ENCODE measurements at places on chromosomes 7 and 10.

DNA sequence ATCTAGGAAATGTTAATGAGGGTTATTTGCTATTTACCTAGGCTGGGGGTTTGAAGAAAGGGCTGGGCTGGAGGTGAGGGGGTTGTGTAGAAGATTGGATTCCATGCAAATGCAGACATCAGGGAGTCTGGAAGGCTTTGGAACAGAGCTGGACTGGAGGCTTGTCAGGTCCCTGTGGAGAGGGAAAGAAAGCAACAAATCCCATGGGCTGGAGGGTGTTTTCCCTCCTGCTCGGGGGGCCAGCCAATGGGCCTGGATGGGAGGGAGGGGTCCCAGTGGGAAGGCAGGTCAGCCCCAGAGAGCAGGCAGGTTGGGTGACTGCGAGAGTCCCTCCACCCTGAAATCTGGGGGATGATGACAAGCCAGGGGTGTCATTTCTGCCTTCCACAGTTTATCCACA, 431.8 kb downstream of the RPS24 start:
- no peak for DNase-seq

DNA sequence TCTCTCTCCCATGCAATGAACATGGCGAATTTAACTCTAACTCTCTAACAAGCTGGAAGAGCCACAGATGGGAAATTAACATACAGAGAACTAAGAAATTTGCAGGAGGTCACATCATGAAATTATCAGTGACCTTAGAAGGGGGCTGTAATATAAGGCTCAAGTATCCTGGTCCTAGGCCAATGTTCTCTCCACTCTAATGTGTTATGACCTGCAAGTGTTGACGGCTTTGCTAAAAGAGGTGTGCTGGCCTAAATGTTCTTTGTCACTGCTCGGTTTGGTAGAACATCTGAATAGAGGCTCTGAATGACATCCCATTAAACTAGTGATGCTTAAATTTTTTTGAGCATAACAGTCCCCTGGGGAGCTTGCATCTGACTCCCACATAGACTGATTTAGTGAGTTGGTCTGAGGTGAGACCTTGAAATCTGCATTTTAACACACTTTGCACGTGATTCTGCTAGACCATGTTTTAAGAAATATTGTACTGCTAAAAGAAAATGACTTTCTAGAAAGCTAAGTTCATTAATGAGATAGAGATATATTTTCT, 129.3 kb downstream of the GFRA1 start:
- no peak for DNase-seq

- no peak for DNase-seq
Measured at GRCh38 chr10:29199941-29200679, 88.8 kb upstream of the LYZL1 start.

DNA sequence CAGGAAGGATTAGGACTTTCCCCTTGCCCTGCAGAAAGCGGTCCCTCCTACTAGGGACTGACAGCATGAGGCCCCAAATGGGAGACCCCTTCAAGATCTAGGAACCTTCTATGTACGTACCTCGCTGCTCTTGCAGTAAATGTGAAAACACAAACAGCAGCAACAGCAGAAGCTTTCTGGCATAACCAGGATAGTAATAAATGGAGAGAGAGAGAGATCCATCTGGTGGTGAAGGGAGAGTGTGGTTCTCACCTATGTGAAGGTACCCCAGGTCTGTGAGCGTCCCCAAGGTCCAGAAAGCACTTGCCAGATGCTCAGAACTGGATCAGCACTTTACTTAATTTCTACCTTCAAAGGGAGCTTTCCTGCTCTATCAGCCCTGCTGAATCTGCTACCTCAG, 592.7 kb downstream of the PARD3 start:
- DNase-seq = no peak

DNA sequence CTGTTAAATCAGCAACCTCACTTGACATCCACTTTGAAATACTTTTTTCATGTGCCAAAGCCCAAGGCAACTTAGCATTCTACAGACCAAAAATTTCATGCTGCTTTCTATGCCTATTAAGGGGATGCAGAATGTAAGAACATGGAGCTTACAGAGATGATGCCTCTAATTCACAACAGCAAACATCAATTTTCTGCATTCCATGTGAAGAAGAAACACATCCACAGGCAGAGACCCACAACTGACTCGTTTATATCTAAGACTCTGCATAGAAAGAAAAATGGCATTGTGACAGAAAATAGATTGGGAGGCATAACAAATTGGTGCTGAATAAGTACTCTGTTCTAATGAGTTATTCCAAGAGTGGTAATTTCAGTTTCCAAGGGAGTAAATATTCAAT, 107.6 kb downstream of the SGMS1 start:
- no peak for DNase-seq

Data from K562 (cell line).